ENCODE measurements at places on chromosomes 11 and 22. TPM values are rescaled to one million over a fixed set of nuclear protein-coding genes. Genes with fewer than 3 reads are reported as not detected.

Gene HOATZ
- 4.9 TPM for polyA plus RNA-seq

Gene SPINDOC
- polyA plus RNA-seq: 39.2 TPM

Gene CDKN1C
- 1.1 TPM for polyA plus RNA-seq

Gene HTR3A
- polyA plus RNA-seq: not detected

Gene SLC22A9
- not detected for polyA plus RNA-seq

Gene MYEOV
- 3.6 TPM for polyA plus RNA-seq

Gene HIKESHI
- 62.3 TPM for polyA plus RNA-seq

Gene CCDC87
- polyA plus RNA-seq: 0.06 TPM

Gene ADAMTS15
- polyA plus RNA-seq: 0.96 TPM

- no peak for DNase-seq
These were observed 59.8 kb downstream of the CYTH4 start for GRCh38 chr22:37342065-37342464.

GRCh38 chr11:116062490-116063171 lies 558.4 kb upstream of the CADM1 start:
- DNase-seq: peak; percentile 55

DNA sequence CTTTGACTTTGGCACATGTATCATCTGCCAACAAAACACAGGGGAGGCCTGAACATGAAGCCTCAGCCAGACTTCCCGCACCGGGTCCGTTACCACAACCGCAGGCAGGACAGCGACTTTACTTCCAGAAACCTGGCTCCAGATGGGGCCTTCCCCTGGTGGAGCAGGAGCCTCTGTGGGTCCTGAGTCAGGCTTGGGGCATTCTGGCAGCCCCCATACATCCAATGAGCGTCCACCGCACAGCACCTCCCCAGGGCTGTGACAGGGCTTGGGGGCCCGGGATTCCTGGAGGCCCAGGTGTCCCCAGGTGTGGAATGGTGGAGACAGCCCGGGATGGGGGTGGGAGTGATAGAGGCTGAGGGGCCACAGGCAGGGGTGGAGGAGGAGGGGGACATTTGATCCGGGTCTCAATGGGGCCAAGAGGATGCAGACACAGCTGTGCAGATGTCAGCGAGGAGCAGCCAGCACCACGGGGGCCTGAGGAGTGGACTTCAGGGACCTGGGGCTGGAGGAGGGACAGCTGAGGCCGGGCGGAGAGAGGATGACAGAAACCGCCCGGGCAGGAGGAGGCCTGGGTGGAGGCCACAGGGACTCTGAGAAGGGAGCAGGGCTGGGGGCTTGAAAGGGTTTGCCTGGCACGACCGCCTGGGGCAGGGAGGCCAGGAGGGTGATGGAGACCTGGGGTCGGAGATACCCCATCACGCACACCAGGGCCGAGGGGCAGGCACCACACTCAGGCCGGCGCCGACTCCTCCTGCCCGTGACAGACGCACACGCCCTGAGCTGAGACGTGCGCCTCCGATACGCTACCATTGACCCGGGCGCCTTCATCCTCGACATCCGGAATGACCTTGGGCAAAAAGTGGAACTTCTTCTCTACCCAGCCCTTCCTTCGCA lies 8.6 kb downstream of the TTLL8 start:
- no peak for DNase-seq

DNA sequence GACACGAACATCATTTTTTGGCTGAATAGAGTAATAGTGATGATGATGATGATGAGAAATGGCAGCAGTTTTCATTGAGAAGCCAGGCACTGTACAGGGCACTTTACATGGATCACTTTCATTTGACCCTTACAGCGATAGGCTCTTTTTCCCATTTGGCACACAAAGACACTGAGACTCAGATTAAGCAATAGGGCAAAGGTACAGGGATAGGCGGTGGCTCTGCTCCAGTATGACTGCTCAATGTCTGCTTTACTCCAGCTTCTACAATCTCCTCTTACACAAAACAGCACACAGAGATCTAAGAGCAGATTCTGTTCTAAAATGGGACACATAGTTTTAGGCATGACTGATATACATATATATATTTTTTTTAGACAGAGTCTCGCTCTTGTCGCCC lies 40.6 kb downstream of the MPPED2 start:
- DNase-seq: no peak

DNA sequence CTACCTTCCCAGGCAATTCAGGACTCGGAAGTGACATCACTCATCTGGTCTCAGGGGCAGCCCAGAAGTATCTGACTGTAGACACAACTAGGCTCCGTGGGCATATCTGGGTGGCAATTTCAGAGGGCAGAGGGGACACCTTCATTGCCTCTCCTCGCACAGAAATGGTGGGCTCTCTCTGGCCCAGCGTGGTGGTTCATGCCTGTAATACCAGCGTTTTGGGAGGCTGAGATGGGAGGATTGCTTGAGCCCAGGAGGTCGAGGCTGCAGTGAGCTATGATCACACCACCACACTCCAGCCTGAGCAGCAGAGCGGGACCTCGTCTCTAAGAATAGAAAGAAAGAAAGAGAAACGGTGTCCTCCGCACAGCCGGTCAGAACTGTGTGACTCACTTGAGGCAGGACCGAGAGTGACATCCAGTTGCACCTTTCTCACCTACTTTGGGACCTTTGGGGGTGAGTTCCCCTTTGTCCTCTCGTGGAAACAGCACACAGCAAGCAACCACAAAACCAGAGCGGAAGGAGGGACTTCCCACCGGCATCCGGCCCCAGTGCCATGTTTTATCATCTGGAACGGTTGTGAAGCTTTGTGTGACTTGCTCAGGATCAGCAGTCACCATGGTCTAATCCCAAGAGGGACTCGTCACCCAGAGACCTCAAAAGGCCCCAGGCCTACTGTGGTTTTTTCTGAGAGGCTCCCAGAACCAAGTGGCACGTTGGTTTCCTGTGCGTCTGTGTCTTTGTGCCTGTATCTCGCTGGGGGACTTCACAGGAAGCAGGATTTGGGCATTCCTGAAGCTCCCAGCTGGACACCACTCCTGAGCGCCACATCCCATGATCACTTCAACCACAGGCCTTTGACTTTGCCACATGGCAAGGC lies 38.4 kb upstream of the EMID1 start:
- DNase-seq: no peak

- DNase-seq: no peak
These were observed 15.4 kb upstream of the CAT start for GRCh38 chr11:34423300-34423699.

GRCh38 chr11:36405585-36406367 lies 104.3 kb downstream of the TRAF6 start:
- DNase-seq: no peak

GRCh38 chr11:10920205-10920604 lies 62.4 kb upstream of the ZBED5 start:
- DNase-seq: no peak

GRCh38 chr11:2564008-2564530 lies 119.3 kb downstream of the KCNQ1 start:
- no peak for DNase-seq

GRCh38 chr22:20937794-20938671 lies 20.8 kb downstream of the CRKL start:
- DNase-seq: no peak

- no peak for DNase-seq
These were observed 690.4 kb downstream of the BRD1 start for GRCh38 chr22:49137206-49137840.

DNA sequence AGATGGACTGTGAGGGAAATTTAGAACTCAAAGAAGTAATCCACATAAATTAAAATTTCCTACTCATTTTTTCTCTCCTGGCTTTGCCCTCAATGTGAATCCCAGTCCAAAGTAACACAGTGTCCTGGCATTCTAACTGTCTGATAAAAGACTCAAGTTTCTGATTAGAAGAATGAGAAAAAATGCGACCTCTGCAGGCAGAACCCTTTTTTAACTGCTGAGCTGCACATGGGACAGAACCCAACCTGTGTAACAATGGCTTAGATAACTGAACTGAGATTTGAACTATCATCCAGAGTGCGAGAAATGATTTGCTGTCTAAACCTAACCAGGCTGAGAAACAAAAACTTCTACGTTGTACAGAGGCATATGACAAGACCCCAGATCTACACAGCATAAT lies 385.6 kb upstream of the LRRC4C start:
- DNase-seq: no peak

DNA sequence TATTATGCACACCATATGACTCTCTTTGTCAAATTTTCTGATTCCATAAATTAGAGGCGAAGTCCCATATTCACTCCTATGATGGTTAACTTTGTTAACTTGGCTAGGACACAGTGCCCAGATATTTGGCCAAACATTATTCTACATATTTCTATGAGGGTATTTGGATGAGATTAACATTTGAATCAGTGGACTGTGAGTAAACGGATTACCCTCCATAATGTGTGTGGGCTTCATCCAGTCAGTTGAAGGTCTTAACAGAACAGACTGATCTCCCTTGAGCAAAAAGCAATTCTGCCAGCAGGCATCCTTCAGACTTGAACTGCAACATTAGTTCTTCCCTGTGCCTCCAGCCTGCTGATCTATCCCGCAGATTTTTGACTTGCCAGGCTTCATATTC lies 69.9 kb downstream of the FZD4 start:
- DNase-seq: no peak

- DNase-seq: peak; percentile 71
These were observed 13.6 kb downstream of the SCARF2 start for GRCh38 chr22:20423906-20424551.

DNA sequence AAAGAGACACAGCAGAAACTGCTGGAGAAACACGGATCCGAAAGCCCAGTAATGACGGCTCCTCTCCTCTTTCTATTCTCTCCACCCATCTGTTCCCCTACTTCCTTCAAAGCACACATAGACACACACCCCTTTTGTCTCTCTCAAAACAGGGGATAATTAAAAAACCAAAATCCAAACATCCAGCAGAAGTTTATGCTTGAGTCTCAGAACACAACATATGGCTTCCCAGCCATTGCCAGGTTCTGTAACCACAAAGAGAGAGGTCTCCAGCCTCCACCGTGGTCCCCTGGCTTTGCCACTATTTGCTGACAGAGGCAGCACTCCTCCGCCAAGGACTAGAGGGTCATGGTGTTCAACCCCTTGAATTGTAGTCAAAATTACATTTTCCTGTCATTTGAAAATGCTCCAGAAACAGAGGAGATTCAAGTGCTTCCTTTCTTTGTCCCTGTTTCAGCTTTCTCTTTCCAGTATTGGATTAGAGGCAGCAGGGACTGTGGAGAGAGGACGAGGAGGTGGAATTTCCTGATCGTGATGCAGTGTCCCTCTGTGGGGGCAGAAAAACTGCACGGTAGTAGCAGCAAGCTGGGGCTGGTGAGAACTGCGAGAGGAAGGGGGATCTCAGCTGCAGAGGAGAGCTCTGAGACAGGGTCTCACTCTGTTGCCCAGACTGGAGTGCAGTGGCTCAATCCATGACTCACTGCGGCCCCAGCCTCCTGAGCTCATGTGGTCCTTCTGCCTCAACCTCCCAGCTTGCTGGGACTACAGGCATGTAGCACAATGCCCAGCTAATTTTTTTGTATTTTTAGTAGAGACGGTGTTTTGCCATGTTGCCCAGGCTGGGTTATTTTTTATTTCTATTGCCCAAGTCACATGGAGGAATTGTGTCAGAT lies 60.3 kb downstream of the UBASH3B start:
- DNase-seq: no peak

GRCh38 chr11:33320814-33321330 lies 63.7 kb downstream of the HIPK3 start:
- no peak for DNase-seq

Measured in SK-N-SH (cell line).